ENCODE measurements at places on chromosomes 6 and 20.
A peak's percentile ranks its signal among the peaks of the same experiment; 100 is the strongest.

- no peak for DNase-seq
These were observed 38.1 kb downstream of the JARID2 start for GRCh38 chr6:15283986-15284361.

DNA sequence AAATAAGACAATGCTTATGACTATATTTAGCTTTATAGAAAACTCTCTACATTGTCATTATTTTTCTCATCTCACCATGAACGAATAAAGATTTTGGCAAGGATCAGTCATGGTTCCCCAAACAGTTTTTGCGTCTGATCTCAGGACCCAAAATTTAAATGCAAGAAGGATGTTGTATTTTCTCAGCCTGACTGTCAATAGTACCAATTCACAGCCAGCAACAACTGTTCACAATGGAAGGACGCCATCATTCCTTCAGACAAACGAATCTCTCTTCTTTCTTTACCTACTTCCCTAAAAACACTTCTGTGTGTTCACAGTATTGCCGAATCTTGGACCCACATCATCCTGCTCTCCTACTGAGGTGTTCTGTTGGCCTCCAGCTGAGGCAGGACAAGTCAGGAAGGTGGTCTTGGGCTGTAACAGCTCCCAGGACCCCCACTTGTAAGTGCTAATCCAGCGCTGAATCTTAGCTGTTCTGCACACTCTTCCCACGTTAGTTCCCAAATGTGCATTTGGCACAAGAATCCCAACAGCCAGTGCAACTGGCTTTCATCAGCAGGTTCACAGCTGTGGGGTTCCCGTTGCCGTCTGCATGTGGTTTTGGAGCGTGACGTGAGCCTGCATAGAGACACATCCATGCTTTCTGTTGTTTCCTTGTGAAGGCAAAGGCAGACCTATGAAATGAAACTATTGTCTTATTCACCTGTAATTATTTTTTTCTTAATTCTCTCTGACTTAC is 600.0 kb downstream of the QKI start:
- DNase-seq, result no peak

GRCh38 chr20:3871550-3872265 is 17.5 kb upstream of the PANK2 start:
- no peak for DNase-seq

GRCh38 chr6:142474531-142475289 is 172.9 kb downstream of the ADGRG6 start:
- DNase-seq, result no peak

DNA sequence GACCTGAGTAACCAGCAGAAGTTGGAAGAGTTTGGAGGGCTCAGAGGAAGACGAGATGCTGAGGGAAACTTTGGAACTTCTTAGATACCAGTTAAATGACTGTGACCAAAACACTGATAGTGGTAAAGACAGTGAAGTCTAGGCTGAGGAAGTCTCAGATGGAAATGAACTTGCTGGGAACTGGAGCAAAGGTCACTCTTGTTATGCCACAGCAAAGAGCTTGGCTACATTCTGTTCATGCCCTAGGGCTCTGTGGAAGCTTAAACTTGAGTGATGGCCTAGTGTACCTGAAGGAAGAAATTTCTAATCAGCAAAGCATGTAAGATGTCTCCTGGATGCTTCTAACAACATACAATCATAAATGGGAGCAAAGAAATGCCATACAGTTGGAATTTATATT is 24.7 kb downstream of the WDR27 start:
- peak; percentile 46 for DNase-seq

DNA sequence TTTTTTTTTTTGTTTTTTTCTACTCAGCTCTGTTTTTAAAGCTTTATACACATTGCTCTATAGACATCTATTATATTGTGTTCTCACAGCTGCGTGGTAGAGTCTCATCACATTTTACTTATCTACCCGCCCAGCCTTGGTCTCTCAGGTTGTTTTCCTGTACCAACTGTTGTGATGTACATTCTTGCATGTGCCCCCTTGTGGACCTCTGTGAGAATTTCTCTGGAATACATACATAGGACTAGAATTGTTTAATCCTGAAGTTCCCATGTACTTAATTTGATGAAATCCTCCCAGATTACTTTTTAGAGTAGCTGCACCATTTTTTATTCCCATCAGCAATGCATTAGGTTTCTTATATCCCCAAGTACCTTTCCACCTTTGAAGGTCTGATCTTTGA is 40.4 kb upstream of the TINAG start:
- no peak for DNase-seq

- no peak for DNase-seq
These were observed 77.7 kb upstream of the CLDN20 start for GRCh38 chr6:155186052-155186658.

DNA sequence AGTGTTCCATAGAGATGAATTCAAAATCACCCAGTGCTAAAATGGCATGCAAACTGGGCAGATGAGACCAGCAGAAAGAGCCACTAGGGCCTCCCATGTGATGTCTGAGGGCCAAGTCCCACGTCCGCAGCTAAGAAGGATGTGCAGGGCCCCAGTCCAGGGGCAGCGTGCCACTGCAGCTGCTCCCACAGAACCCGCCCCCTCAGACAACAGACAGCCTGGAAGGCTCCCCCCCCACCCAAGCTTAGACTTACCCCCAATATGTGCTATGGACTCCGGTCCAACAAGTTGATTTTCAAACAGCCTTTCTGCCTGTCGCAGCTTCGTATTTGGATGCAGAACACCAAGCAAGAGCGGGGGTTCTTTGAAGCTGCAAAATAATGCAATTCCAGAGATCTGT is 14.0 kb downstream of the APMAP start:
- no peak for DNase-seq

- DNase-seq, result peak; percentile 79
These were observed 13.2 kb downstream of the SS18L1 start for GRCh38 chr20:62156592-62157386.

GRCh38 chr6:46655803-46656202 is 3.0 kb downstream of the SLC25A27 start:
- no peak for DNase-seq

DNA sequence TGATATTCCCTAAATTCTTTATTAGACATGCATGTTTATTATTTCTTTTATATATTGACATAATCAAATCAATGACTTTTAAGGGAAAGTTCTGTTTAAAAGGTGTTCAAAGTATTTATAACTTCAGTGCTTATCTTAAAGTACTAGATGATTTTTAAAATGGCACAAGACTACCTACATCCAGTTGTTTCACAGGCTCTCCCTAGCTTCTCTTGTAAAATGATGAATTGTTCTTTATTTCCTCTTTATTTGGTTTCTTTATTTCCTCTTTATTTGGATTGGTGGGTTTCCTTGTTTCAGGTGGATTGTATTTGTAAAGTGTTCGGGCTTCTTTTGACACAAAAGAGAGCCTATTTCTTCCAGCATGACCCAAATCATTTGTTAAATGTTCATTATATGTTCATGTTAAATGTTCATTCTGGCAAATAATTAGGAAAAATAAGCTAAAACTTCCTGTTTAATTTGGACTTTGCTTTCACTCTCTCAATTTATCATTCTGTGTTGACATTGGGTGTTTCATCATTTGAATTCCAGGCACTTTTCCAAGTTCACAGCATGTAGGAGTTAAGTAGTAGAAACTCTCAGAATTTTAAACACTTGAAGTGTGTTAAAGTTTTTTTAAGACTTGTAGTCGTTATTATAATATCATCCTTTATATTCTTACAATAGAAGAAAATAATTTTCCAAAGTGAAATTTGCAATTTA is 24.6 kb downstream of the MLIP start:
- no peak for DNase-seq

GRCh38 chr6:9404351-9405146 is 969.2 kb upstream of the SLC35B3 start:
- no peak for DNase-seq

GRCh38 chr6:166905505-166906134 is 50.7 kb downstream of the RNASET2 start:
- no peak for DNase-seq

Measured in Peyer's patch (tissue), 4 donors.